ENCODE measurements at places on chromosomes 11 and 22.

GRCh38 chr22:31509061-31509762, 12.9 kb downstream of the SFI1 start:
- DNase-seq = no peak

DNA sequence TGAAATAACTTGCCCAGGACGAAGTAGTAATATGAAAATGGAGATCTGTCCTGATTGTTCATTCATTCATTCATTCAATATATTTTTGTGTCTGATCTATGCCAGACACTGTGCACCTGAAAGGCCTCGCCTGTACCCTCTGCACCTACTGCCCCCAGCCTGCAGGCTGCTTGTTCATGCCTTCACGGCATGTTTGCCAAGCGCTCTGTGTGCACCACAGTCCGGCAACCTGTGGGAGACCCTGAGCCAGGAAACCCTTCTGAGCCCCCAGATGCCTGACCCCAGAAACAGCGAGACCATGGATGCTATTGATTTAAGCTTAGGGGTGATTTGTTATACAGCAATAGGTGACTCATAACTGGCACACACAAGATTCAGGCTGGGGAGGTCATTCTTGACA, 47.0 kb downstream of the RTL6 start:
- DNase-seq = no peak

DNA sequence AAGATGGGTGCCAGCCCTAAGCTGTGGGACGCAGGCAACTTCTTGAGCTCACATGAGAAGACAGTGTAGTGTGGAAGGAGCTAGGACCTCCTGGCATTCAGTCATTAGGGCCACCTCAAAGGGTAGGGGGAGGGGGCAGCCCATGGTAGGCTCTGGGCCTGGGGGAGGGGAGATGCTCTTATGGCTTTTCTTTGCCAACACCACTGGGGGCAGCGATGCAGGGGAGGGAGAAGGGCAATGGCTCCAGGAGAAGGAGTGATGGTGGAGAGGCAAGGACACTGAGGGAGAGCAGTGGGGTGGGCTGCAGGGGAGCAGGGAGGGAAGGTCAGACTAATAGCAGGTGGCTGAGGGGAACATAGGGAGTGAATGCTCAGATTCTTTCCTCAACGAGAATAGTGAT, 63.3 kb upstream of the SUSD2 start:
- no peak for DNase-seq

DNA sequence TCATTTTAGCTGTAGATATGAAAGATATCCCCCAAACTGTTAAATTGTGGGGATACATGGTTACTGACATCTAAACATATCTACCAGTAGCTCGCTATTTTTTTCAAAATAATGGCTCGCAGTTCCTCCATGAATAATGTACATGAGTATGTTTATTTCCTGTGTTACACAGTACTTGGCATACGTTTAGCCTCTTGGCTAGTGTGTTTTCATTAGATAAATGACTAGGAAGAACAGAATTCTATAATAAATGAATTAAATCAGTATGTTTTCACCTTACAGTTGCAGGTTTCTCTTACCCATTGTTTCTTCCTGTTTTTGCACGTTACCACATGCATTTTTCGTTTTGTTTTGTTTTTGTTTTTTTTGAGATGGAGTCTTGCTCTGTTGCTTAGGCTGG, 21.8 kb downstream of the RNF169 start:
- no peak for DNase-seq

GRCh38 chr11:77090373-77091111, 12.1 kb upstream of the OMP start:
- DNase-seq = no peak

GRCh38 chr11:5234381-5234834, at the start of gene HBD:
Gene HBD (minus strand): TSS chr11:5234483. CDS start chr11:5234433, 50 bp downstream.
- DNase-seq = no peak

GRCh38 chr11:111327908-111328624, 29.7 kb downstream of the POU2AF3 start:
- DNase-seq = no peak

GRCh38 chr11:104051778-104052177, 15.3 kb downstream of the DDI1 start:
- DNase-seq = no peak

DNA sequence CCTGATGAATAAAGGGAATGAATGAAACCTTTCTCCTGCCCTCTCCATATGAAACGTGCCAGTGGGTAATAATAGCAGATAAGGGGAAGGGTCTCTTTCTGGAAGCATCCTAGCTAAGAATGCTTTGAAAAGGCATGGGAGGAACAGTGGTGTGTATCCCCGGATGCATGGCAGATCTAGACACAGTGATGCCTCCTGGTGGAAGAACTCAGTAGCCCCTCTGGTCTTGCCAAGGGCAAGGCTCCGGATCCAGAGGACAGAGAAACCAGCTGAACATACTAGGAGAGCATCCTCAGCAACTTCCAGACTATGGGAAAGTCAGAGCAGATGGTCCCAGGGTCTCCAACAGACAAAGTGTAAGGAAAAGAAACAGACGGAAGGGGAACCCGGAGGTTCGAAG, 6.4 kb downstream of the BAIAP2L2 start:
- DNase-seq = no peak

- DNase-seq = no peak
Measured at GRCh38 chr11:63622323-63622722, 8.1 kb upstream of the PLAAT3 start.

GRCh38 chr11:74778581-74778980, 29.9 kb downstream of the RNF169 start:
- no peak for DNase-seq

- DNase-seq = no peak
Measured at GRCh38 chr22:36347094-36347493, 40.7 kb downstream of the MYH9 start.

GRCh38 chr11:90556606-90557005, 333.8 kb upstream of the CHORDC1 start:
- no peak for DNase-seq

- DNase-seq = no peak
Measured at GRCh38 chr11:125091877-125092664, 19.4 kb downstream of the TMEM218 start.

All from fibroblast of skin of left biceps (primary cell).